ENCODE measurements at places on chromosomes 2 and 18. TPM values are rescaled to one million over a fixed set of nuclear protein-coding genes. Genes with fewer than 3 reads are reported as not detected.

The ASNSD1 gene
- total RNA-seq: 43.2 TPM

The CRYBA2 gene
- not detected for total RNA-seq

The KIF1A gene
- total RNA-seq: 0.95 TPM

The RNU2-63P gene
- 12.3 TPM for total RNA-seq

The TGFA gene
- not detected for total RNA-seq

The OTOS gene
- not detected for total RNA-seq

The ERMN gene
- 1.2 TPM for total RNA-seq

The MC4R gene
- total RNA-seq: not detected

- peaks cover 10% of the 10 kb centered on the region for H3K4me1 ChIP-seq
- peaks cover 6% of the 10 kb centered on the region for H3K27me3 ChIP-seq
- no peaks in the 10 kb centered on the region for H3K36me3 ChIP-seq
Measured at GRCh38 chr18:24488824-24489493, 28.5 kb downstream of the HRH4 start.

GRCh38 chr2:176534798-176535466 lies 265.7 kb downstream of the MTX2 start:
- DNase-seq: no peak
- H3K27ac ChIP-seq: no peak overlapping the region

DNA sequence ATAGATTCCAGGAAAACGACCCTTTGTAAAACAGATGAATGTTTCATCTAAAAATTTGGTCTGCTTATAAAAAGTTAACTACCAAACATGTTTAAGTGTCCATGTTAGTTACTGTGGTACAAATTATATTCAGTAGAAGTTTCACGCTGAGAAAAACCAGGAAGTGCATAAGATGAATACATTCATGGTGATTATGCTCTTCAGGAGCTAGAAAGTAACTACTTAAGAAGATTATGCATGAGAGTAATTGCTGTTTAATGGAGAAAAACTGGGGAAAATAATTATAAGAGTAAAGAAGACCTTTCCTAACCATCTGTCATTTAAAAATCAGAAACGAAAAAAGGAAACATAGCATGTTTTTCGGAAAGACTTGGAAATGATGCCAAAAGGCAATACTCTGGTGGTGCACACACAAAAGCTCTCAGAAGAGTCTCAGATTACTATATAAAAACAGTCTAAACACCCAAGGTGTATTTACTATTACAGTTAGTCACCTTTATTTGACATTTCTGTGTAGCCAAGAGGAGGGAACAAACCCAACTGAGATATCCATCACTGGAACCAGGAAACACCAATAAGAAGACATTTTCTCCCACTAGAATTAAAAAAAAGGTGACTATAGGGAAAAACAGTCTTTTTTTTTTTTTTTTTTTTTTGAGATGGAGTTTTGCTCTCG lies 38.8 kb upstream of the METTL21A start:
- no peaks in the 10 kb centered on the region for H3K36me3 ChIP-seq
- H3K4me3 ChIP-seq: peak overlapping the region; percentile 42
- no peaks in the 10 kb centered on the region for H3K27me3 ChIP-seq
- peak overlapping the region; percentile 61 for H3K27ac ChIP-seq
- peaks cover 10% of the 10 kb centered on the region for H3K4me1 ChIP-seq

- H3K27me3 ChIP-seq: no peaks in the 10 kb centered on the region
- no peak for DNase-seq
Measured at GRCh38 chr2:74653589-74653984, 460 bp upstream of the SEMA4F start.

- no peaks in the 10 kb centered on the region for H3K36me3 ChIP-seq
- no peak overlapping the region for H3K4me3 ChIP-seq
- no peaks in the 10 kb centered on the region for H3K27me3 ChIP-seq
- H3K4me1 ChIP-seq: no peaks in the 10 kb centered on the region
Measured at GRCh38 chr2:128772671-128773070, 454.0 kb upstream of the HS6ST1 start.

- H3K36me3 ChIP-seq: no peaks in the 10 kb centered on the region
- no peak for DNase-seq
- no peaks in the 10 kb centered on the region for H3K4me1 ChIP-seq
- no peak overlapping the region for H3K4me3 ChIP-seq
- no peak overlapping the region for H3K27ac ChIP-seq
- no peaks in the 10 kb centered on the region for H3K27me3 ChIP-seq
Measured at GRCh38 chr2:124586210-124586609, 561.1 kb downstream of the CNTNAP5 start.

DNA sequence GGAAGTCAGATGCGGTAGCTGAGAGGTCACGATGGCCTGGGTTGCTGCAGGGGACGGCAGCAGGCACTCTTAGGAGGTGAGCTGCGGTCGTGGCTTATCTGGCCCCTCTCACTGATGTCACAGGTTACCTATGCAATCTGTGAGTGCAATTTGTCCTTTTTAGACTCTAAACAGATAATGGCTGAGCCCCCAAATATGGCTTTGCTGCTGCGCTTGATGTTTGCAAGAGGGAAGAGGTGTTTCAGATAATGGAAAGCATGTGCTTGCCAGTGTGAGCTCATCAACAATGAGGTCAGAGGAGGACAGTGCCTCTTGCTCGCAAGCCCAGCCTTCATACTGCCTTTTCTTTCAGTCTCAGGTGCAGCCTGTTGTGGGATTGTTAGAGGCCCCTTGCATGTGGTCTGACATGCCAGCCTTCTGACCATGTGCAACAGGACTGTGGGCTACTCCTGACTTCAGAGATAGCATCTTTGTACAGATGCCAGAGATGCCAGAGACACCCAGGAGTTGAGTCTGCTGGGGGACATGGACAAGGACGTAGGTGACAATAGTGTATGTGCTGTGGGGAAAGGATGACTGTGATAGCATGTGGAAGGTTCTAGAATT lies 151.3 kb downstream of the TANC1 start:
- no peak for DNase-seq
- peaks cover 4% of the 10 kb centered on the region for H3K4me1 ChIP-seq
- H3K4me3 ChIP-seq: no peak overlapping the region
- H3K27ac ChIP-seq: no peak overlapping the region
- H3K36me3 ChIP-seq: no peaks in the 10 kb centered on the region

DNA sequence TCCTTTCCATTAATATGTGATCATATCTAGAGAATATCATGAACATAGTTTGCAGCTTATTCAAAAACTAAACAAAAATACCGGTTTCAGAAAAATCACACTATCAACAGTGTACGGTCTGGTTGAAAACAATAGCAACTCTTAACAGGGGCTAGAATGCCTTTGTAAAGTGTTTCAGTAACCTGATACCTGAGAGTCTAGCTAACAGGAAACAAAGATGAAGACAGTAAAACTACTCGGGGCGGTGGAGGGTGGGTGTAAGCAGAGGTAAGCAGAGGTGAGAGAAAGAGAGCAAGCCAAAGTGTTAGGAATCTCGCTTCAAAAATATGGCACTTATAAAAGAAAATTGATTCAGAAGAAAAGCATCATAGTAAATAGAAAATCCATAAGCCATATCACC lies 109.0 kb upstream of the RGPD4 start:
- no peak overlapping the region for H3K4me3 ChIP-seq
- no peak overlapping the region for H3K27ac ChIP-seq
- H3K27me3 ChIP-seq: no peaks in the 10 kb centered on the region
- no peak for DNase-seq
- no peaks in the 10 kb centered on the region for H3K4me1 ChIP-seq

GRCh38 chr2:163341426-163341825 lies 394.4 kb downstream of the FIGN start:
- H3K4me3 ChIP-seq: no peak overlapping the region
- H3K4me1 ChIP-seq: no peaks in the 10 kb centered on the region
- H3K36me3 ChIP-seq: no peaks in the 10 kb centered on the region

DNA sequence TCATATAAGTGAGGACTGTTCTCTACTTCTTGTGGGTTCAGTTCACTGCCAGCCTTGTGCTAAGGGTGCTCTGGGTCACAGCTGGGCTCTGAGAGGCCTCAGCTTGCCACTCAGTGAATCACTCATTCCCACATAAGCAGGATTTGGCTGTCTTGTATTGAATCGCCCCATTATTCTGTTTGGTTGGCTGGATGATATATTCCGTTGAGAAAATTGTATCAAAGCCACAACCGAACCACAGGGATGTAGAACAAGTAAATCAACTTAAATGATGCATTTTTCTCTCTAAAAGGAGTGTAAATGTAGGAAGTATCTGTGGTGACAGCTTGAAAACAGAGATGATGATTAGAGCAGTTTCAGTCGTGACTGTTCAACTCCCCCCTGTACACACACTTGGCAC lies 39.6 kb downstream of the TTC39C start:
- H3K27me3 ChIP-seq: no peaks in the 10 kb centered on the region
- H3K4me3 ChIP-seq: no peak overlapping the region
- peaks cover 40% of the 10 kb centered on the region for H3K4me1 ChIP-seq
- DNase-seq: no peak

DNA sequence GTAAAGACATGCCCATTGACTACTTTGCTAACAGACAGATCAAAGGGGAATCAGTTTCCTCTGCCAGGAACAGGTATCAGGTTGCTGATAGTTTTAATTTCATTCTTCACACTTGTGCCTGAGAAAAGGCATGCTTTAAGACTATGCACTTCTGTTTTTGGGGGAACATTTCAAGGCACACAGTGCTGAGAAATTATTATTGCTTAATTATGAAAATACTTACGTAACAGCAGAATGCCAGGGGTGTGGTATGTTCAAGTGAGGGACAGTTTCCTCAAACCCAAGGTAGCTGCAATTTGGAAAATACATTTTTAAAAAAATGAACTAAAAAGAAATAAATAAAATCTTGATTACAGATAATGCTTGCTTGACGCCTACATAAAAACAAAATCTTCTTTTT lies 1746.1 kb upstream of the PIK3C3 start:
- H3K4me3 ChIP-seq: no peak overlapping the region
- no peaks in the 10 kb centered on the region for H3K36me3 ChIP-seq
- DNase-seq: no peak
- H3K4me1 ChIP-seq: no peaks in the 10 kb centered on the region
- H3K27me3 ChIP-seq: no peaks in the 10 kb centered on the region
- H3K27ac ChIP-seq: no peak overlapping the region

DNA sequence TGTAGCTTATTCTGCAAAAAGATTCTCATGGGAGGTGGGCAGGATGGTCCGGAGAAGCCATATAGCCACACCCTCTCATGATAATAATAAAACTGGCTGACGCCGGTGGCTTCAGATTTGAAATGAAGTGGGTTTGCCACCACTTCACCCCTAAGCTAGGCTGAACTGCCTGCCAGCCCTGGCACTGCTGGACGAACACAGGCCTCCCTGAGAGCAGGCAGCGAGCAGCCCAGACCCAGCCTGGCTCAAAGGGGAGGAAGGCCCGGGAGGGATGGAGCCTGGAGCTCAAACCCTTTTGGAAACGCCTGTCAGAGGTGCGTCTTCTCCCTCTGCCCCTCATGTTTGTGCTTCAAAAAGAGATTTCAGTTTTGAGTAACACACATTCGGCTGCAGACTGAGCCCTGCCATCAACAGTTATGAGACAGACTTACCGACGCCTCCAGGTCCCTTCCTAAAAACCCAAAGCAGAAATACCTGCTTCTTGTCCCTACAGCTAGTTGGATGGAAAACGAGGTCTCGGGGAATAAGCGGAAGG lies 71.1 kb upstream of the HPCAL1 start:
- no peaks in the 10 kb centered on the region for H3K4me1 ChIP-seq
- H3K27ac ChIP-seq: no peak overlapping the region
- no peak for DNase-seq
- H3K4me3 ChIP-seq: no peak overlapping the region
- peaks cover 3% of the 10 kb centered on the region for H3K27me3 ChIP-seq

DNA sequence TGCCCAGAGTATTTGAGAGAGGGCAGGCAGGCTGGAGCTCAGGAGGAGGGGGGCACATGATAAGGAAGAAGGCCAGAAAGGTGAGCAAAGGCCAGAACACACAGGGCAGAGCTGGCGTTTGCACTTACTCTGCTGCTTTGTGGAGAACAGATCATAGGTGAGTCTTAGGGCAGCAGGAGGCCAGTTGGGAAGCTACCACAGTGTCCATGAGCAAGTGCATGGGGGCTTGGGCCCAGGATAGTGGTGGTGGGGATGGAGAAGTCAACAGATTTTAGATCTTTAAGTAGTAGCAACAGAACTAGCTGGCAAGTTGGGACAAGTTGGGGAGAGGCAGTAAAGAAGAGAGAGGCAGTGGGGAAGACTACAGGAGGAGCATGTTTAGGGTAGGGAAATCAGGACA lies 168.0 kb downstream of the ANTXR1 start:
- H3K4me3 ChIP-seq: no peak overlapping the region
- H3K27ac ChIP-seq: no peak overlapping the region
- 0 out of 2 replicates have a peak, but pooled peaks cover 3% of the 10 kb centered on the region for H3K27me3 ChIP-seq
- no peaks in the 10 kb centered on the region for H3K36me3 ChIP-seq

GRCh38 chr2:221608442-221608841 lies 36.3 kb upstream of the EPHA4 start:
- no peaks in the 10 kb centered on the region for H3K27me3 ChIP-seq
- no peak overlapping the region for H3K27ac ChIP-seq
- no peaks in the 10 kb centered on the region for H3K36me3 ChIP-seq

DNA sequence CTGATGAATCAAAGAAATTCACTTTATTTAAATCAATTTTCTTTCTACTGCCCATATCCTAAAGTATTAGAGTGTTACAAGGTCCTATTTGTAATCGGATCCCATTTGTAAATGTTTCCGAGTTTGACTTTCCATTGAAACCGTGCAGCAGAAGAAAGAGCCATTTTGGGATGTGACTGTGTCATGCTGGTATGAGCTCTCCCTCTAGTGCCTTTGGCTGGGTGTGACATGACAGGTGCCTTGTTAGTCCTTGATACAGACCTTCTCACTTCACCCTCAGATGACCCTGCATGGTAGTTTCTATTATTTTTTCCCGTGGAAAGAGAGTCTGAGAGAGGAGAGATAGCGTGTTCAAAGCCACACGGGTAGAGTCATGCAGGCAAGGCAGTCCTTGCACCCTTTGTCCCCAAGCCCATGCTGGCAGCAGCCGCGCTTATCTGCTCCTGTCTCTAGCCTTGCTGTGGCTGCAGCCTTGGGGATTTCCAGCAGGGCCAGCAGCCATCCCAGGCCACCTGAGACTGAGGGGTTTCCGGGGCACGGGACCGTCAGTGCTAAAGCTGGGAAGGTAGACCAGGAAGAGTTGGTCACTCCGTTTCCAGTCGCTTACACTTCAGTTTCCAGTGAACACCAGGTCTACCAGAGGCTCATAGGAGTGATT lies 21.4 kb downstream of the CHMP1B start:
- H3K4me3 ChIP-seq: no peak overlapping the region
- no peaks in the 10 kb centered on the region for H3K27me3 ChIP-seq
- H3K36me3 ChIP-seq: no peaks in the 10 kb centered on the region
- DNase-seq: no peak
- H3K4me1 ChIP-seq: no peaks in the 10 kb centered on the region

DNA sequence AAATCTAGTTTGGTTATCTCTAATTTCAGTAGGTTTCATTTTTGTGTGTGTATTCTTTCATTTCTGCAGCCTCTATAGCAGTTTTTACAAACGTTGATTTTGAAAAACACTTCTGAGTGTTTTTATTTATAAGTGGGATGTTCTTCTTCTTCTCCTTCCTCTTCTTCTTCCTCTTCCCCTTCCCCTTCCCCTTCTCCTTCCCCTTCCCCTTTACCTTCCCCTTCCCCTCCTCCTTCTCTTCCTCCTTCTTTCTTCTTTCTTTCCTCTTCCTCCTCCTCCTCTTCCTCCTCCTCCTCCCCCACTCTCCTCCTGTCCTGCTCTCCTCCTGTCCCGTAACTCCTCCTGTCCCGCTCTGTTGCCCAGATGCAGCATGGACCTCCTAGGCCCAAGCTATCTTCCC lies 4.2 kb downstream of the UGGT1 start:
- H3K27me3 ChIP-seq: no peaks in the 10 kb centered on the region
- H3K36me3 ChIP-seq: peaks cover 10% of the 10 kb centered on the region
- DNase-seq: no peak
- H3K4me1 ChIP-seq: peaks cover 11% of the 10 kb centered on the region
